ENCODE measurements at places on chromosomes 3 and 15.

DNA sequence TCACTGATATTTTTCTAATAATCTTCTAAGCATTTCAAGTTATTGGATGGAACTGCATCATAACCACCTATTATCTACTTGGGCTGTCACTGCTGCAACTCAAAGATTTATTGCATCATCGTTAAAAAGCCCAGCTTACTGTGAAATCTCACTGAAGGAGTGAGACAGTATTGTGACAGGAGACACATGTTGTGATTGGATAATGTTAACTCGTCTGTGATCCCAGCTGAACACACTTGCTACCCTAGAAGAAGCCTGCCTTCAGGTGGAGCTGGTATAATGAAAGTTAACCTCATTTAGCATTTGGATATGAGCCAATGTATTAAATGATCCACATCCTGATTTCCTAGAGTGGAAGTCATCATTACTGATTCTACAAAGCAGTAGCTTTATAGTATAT, 138.1 kb downstream of the MAP2K5 start:
- no peak for DNase-seq

GRCh38 chr3:127119693-127120464, 73.1 kb upstream of the PRR23E start:
- DNase-seq: no peak

DNA sequence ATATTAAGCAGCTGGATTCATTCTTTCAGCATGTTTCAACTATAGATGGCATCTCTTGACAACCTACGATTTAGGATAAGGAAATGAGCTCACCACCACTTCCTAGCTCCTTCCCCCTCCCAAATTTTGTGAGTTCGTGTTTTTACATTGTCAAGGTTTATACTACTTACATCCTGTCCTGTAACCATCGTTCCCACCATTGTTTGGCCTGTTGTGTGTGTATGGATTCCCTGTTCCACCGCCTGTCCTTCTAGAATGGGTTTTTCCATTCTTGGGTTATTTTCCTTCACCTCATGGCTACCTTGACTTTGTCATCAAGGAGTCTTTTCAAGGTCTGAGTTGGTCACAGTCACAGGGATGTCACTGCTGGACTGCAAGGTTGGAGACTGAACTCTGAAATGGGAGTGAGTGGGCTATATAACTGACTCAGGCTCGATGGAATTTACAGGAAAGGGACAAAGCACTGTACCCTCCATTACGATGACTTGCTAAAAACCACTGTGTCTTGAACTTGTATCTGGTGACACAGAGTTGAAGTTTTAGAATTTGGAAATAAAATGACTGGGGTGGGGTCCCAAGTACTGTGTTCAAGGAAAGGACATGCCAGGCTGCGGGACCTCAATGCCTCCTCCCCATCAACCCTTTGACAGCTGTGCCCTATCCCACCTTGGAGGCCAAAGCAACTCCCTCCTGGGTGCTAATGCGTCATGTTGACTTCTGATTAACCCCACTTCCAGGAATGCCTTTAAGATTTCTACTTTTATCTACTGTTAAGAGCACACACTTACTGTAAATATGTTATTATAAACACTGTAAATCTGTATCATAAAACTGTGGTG, 66.8 kb upstream of the BLM start:
- no peak for DNase-seq

DNA sequence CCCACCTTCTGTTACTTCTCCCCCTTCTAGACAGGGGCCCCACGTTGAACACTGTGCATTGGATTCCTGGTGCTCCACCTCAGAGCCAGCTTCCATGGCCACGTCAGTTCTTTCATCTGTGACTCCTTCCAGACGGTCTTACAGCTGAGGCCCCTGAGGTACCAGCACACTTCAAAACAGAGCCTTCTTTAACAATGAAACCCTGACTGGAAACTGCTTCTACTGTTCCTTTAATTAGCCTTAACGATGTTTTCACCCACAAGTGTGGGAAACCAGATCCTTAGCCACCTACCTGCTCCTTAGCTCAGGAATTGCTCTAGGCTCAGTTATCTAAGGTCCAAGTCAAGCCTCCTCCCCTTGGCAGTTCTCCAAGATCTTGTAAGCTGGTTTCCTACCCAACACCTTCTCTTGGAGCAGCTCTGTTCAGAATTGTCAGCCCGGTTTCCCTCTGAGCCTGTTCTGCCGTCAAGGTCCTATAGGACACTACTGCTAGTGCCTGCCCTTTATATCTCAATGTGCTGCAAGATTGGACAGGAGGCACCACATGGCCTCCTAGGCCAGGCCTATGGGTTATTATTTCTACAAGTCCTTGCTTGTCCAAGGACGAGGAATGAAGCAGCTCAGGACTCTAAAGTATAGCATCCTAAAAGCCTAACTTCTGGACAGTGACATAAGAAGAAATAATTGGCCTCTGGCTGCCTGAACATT, 80.7 kb downstream of the FMN1 start:
- no peak for DNase-seq

GRCh38 chr15:85722374-85723152, 72.2 kb downstream of the KLHL25 start:
- no peak for DNase-seq

DNA sequence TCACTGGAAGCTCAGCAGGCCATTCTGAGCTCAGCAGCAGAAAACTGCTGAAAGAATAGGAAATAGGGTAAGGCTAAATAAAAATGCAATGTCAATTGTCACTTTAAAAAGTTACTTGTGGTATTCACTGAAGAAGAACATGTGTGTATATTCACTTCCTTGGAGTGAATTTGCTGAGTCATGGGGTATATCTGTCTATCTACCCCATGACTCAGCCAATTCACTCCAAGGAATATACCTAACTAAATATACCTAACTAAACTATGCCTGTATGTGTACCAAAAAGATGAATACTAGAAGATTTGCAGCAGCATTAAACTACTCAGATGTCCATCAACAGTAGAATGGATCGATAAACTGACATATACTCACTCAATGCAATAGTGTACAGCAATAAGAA, 69.5 kb upstream of the KCNAB1 start:
- DNase-seq: no peak

DNA sequence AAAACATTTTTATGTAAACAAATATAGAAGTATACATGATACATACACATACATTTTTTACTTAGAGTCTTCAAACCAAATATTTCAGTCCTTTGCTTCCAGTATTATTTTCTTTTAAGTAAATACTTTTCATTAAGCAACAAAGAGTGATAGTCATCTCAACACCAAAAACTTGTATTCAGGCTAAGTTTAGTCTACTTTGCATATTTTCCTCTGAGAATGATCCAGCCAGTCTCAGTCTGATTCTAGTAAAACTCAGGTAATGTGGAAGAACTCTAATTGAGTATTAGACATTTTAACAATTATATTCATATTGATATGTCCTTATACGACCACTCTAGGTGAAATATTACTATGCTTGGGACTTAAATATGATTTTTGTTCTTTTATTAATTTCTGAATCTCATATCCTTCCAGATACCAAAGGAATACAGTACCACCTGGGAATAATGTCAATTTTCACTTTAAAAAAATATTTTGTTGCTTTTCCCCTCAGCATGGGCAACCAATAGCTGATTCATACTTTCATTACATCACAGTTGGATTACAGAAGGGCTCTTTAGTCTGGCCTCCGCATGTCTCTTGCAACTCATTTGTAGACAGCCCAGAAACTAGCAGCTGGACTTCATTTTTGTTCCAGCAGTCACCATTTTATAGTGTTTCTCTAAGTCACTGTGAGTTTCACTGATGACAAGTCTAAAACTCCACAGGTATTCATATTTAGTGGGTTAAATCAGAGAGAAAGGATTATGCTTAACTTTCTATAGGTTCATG, 390.4 kb downstream of the ZBTB20 start:
- DNase-seq: no peak

- no peak for DNase-seq
Observed at GRCh38 chr15:90561344-90562244, 31.9 kb downstream of the CRTC3 start.

GRCh38 chr15:82750831-82751180, 41.1 kb upstream of the AP3B2 start:
- peak; percentile 1 for DNase-seq

DNA sequence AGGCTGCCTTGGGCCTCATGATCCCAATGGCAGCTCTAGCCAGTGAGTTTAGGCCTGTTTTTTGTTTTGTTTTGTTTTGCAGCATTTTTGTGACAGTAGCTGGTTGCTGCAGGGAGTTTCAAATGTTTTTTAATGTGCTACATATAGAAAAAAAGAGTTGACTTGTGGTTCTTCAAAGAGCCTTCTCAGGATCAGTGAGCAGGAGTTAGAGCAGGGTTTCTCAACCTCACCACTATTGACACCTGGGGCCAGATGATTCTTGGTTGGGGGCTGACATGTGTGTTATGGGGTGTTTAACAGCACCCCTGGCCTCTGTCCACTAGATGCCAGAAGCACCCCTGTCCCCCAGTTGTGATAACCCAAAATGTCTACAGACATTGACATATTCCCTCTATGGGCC, 17.9 kb downstream of the APH1B start:
- DNase-seq: no peak

DNA sequence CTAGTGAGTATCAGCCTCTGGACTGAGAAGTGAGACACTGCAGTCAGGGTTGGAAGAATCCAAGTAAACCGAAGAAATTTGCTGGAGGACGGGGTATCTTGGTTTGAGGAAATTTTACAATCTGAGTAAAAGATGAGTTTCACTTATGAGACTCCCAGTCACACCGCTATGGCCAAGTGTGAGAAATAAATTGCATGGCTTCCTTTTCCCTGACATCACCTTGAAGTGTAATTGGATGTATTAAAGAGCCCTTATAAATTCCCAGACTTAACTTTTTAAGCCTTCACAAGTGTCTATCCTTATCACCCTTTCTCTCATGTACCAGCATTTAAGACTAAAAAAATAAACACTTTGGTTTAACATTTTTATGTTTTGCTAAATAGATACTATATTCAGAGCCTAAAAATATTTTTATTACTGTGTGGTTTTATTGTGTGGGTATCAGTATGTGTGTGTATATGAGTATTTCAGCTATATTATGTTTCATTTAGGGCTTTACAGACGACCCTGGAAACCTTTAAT, 23.8 kb downstream of the USP3 start:
- DNase-seq: no peak

DNA sequence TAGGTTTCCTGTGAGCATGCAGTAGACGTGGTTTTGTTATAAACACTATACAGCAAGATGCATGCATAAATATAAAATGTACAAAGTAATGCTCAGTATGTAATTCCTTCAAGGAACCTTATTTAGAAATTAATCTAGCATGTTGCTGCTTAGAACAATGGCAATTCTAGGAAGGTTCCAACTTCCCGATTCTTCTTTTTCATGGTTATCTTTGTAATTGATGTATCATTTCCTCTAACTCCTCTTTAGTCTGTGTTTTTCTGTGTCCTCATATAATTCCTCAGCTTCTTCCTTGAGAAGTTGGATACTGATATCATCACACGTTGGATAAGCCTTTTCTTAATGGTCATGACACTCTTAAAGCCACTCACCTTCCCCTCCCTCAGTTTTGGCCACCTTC, 3.5 kb downstream of the TSEN2 start:
- DNase-seq: no peak

DNA sequence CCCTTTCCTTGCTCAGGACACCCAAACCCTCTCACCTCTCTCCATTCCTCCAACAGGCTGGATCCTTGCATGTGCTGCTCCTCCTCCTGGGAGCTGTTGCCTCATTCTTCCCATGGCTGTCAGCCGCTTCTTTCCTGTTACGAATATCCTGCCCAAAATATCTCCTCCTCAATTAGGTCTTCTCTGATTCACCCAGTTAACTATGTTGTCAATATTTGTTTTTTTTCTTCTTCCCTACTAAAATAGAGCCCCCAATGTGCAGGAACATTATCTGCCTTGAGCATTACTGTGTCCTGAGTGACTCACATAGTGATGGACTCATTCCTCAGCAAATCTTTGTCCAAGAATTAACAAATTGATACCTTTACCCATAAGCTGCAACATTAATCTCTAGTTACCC, 357.2 kb downstream of the CLSTN2 start:
- DNase-seq: no peak

- DNase-seq: peak; percentile 8
Observed at GRCh38 chr3:104102386-104102785, 1264.3 kb upstream of the ALCAM start.

DNA sequence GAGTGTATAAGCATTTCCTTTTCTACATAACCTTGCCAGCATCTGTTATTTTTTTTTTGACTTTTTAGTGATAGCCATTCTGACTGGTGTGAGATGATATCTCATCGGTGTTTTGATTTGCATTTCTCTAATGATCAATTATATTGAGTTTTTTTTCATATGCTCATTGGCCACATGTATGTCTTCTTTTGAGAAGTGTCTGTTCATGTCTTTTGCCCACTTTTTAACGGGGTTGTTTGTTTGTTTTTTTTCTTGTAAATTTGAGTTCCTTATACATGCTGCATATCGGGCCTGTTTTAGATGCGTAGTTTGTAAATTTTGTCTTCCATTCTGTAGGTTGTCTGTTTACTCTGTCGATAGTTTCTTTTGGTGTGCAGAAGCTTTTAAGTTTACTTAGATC, 89.2 kb downstream of the LEKR1 start:
- DNase-seq: no peak

DNA sequence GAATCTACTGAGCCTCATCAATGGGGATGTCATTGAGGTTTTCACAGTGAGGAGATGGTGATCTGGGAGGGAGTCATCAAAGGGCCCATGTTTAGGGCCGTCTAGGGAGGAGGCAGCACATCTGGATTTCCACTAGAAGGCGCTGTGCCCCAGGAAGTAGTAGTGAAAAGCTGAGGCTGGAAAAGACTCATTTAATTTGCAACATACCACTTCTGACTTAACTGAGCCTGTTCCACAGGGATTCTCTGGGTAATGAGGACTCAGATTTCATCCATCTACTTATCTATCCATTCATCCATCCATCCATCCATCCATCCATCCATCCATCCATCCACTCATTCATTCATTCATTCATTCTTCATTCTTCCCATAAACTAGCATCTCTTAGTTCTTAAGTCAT, 17.4 kb upstream of the SHF start:
- DNase-seq: no peak

GRCh38 chr3:169146179-169146665, 517.3 kb downstream of the MECOM start:
- no peak for DNase-seq

GRCh38 chr3:49794431-49794830, 5.2 kb downstream of the CDHR4 start:
- no peak for DNase-seq

DNA sequence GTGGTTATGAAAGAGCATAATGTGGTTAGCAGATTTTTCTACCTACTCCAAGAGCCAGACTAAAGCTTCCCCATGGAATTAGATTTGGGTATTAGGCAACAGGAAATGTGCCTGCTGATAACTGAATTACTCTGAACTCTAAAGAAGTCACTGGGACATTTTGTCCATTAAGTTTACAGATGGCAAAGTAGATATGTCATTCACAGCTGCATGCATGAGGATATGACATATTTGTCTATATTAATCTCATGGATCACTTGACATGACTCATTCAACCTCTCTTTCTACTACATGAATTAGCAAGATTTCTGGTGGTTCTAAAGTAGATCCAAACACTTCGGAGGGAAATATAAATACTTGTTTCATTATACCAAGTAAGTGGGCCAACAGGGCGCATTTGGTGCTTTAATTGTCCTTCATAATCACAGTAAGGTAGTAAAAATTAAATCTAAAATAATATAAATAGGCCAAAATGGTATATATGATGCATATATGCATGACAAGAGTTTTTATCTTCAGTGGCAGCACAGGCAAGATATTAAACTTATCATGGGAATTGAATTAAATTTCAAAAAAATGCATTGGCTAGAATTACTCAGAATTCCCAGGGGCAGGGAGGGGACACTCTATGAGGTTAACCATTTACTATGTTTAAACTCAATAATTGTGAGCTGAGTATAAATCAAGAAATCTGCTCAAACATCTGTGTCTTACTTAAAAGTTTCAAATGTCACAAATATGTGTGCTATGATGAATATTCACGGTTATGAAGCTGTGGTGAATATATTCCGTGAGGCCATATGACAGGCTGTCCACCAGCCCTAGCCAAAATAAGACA, 365.3 kb upstream of the KCNMB2 start:
- DNase-seq: no peak

All from right renal pelvis (tissue), 4 donors.